ENCODE measurements at places on chromosomes 2 and 18. TPM values are rescaled to one million over a fixed set of nuclear protein-coding genes. Genes with fewer than 3 reads are reported as not detected.

DNA sequence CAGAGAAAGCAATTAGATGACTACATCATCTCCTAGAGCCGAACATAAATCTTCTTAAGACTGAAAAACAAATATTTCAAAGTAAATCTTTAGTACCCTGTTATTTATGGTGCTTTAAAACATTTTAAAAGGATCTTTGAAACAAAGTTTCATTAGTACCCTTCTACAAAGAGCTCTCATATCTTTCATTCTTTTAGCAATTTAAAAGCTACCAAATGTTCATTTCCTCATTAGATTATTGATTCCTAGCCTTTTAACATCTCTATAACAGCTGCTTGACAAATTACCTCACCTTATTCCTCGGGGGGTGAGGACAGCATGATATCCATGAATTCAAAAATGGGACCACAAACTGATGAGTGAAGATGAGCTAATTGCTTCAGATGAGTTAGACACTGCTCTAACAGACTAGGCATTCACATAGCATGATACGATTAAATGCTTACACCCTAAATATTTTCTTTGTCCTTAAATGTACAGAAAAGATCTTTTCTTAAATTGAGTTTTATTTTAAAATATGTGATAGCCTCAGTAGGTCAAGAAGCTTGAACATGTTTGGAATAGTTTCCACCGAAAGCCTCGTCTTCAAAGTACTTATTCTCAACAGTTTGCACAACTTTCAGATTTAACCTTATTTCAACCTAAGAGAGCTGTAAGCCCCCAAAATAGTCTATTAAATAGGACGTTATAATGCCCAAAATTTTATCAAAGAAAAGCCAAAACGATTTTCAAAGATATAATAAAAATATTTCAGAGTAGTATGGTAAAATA is 2.1 kb downstream of the ATAD2B start:
- DNase-seq: no peak

- DNase-seq: peak; percentile 72
These were observed 545 bp downstream of the GTF3C2 start for GRCh38 chr2:27356056-27356381.

DNA sequence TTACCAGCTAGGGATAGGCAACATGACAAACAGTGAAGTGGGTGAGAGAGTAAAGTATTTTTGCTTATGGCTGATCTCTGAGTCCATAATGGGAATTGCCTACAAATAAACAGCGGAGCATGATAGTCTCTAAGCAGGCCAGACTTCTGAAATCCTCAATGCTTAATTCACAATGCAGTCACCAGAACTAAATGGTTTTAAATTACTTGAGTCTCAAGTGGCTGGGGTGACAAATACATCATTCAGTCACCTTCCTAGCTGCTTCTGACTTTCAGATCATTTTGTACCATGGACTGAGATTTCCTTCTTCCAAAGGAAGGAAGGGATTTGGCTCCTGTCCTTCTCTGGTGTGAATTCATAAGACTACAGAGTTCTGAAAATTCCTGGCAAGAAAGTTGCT is 82.8 kb upstream of the RMP24 start:
- no peak for DNase-seq

GRCh38 chr2:7476371-7476770 is 559.2 kb downstream of the RNF144A start:
- no peak for DNase-seq

GRCh38 chr2:830419-831224 is 120.0 kb upstream of the SNTG2 start:
- DNase-seq: no peak

- no peak for DNase-seq
These were observed 751.2 kb upstream of the NRXN1 start for GRCh38 chr2:51782921-51783765.

DNA sequence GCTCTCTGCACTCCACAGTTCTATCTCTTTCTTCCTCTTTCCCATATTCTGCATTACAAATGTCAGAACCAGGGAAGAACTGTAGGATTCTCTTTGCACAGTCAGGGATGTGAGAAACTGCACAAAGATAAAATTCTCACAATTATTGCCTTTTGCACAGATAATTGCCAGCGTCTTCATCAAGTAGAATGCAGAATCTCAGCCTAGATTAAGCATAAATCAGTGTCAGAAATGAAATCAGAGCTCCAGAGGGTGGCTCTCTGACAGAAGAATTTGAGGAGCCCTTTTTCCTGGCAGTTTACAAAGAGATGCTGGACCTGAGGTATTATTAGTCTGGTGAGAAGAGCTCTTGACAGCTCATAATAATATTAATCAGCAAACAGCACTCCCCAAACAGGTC is 173.1 kb downstream of the PTH2R start:
- no peak for DNase-seq

GRCh38 chr2:158407031-158407430 is 49.5 kb downstream of the CCDC148 start:
- DNase-seq: no peak

GRCh38 chr2:236164925-236165841 is 3.0 kb downstream of the GBX2 start:
- no peak for DNase-seq

DNA sequence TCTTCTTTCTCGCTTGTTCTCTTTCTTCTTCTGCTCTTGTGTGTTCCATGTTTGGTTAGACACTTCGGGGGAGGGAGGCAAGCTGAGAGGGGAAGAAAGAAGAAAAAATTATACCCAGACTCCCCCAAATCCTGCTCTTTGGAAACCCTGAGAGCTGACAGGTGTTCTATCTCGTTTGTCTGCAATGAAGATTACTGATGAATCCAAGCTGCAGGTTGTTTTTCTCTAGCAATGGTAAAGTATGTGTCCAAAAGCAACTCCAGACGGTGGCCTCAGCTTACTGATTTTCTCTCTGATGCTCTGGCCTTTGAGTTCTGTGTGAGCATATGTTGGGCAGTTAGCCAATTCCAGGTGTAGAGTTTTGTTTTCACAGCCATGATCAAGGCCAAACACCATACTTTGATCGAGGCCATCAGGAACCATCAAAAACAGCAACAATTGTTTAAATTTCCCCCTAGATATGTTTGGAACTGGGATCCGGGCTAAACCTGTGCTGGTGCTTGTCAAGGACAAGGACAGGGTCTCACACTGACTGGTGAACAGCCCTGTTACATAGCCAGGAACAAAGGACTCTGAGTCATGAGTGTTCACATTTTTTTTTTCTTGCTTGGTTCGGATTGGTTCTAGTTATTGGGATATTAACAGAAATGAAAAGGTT is 142.0 kb downstream of the PRKCE start:
- no peak for DNase-seq

DNA sequence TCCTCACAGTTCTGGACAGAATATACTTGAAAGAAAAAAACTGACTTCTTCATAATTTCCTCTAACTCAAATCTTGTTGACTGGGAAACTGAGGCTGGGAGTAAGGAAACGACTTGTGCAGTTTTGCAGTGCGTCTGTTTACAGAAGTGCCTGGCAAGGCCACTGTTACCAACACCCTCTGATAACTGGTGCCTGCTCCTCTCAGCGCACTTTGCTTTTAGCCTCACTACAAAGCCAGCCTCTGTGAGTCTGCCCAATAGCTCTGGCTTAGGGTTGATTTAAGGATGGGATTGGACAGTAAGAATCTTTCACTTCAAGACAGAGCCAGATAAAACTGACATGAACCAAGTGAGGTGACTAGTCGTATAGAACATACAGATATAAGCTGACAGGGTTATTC is 410.8 kb downstream of the PTPRM start:
- DNase-seq: no peak

DNA sequence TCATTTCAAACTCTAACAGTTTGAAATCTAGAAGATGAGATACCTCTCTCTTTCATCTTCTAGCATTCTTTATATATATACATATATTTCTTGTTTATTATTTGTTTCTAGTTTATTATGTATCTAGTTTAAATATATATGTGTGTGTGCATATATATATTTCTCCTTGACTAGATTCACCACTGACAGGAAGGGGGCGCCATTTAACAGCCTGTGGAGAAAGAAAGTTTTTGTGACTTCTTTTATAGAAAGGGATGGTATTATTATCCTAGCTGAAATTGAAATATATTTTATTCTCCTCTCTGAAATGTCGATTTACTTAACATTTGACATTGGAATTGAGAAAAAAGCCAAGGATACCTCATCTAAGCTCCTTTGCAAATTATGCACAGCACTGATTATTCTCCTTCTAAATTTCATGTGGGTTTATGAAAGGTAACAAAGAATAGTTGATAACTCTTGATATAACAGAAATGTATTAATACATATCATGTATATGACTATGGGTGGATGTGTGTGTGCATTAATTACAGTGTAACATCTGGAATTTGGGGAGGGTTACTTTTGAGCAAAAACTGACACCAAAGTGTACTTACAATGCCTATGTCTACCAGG is 160.7 kb upstream of the NT5C1B start:
- DNase-seq: peak; percentile 34

GRCh38 chr2:201467666-201468065 is 16.1 kb downstream of the STRADB start:
- no peak for DNase-seq

- peak; percentile 32 for DNase-seq
These were observed 10.5 kb upstream of the FAM124B start for GRCh38 chr2:224412141-224413015.

- no peak for DNase-seq
These were observed 30.4 kb downstream of the CYTIP start for GRCh38 chr2:157413326-157414035.

DNA sequence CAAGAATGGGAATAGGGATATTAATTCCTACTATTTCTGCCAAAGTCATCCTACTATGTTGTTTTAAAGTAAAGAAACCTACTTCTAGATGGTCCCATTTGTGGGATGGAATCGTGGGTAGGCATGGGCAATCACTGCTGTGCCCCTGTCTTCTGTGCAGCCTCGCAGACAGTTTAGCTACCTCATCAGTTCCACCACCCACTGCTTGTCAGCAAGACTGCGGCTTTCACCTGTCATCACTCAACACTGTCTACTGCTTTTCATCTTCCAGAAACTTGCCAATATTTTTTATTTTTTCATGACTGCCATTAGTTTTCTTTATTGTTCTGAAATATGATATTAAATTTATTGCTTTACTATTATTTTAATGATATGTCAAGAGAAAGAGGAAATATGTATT is 368.1 kb upstream of the KYNU start:
- no peak for DNase-seq

DNA sequence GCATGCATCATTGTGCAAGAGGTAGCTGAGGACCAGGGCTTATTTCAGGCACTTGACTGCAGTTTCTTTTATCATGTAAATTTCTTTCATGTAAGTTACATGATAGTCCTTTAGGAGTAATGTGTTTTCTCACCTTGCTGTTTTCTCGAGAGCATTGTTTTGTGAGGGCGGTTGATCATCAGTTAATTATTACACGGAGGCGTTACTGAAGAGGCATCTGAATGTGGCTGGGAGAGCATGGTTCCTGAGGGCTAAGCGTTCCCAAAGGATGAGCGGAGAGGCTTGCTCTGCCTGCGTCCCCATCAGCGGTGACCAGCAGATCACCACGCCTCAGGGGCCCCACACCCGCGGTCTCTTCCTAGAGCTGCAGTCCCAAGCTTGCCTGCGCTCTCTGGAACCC is 156.1 kb upstream of the NFATC1 start:
- no peak for DNase-seq

GRCh38 chr2:134952608-134953007 is 34.0 kb downstream of the CCNT2 start:
- DNase-seq: no peak

GRCh38 chr2:152054593-152054992 is 44.3 kb downstream of the CACNB4 start:
- no peak for DNase-seq

- no peak for DNase-seq
These were observed 240.8 kb upstream of the RGPD4 start for GRCh38 chr2:107585851-107586250.

RNF152 gene
- total RNA-seq: 15.5 TPM

NYAP2 gene
- 0.55 TPM for total RNA-seq

DSG2 gene
- total RNA-seq: 66.0 TPM

SNORC gene
- total RNA-seq: 3.6 TPM

PLEKHH2 gene
- 23.3 TPM for total RNA-seq

MEX3C gene
- total RNA-seq: 28.3 TPM

FIGN gene
- total RNA-seq: 6.3 TPM

PDE1A gene
- total RNA-seq: 5.3 TPM

PTPN4 gene
- total RNA-seq: 48.4 TPM

KATNAL2 gene
- total RNA-seq: 2.4 TPM

EGR4 gene
- not detected for total RNA-seq

AQP12A gene
- total RNA-seq: not detected

CNDP1 gene
- not detected for total RNA-seq
